ENCODE measurements at places on chromosomes 5 and 9. TPM values are rescaled to one million over a fixed set of nuclear protein-coding genes. Genes with fewer than 3 reads are reported as not detected.

Gene OLFM1
- 11.5 TPM for total RNA-seq

Gene PBX3
- total RNA-seq: 10.1 TPM

Gene DNAJC21
- 29.7 TPM for total RNA-seq

Gene TMC1
- 0.05 TPM for total RNA-seq

Gene BARX1
- total RNA-seq: 10.8 TPM

Gene EQTN
- total RNA-seq: not detected

Gene WDR38
- not detected for total RNA-seq

Gene SIT1
- total RNA-seq: not detected

Gene DND1
- total RNA-seq: 1.4 TPM

Gene IL17B
- total RNA-seq: not detected

Gene ZNF474
- 0.46 TPM for total RNA-seq

Gene SPATA31C1
- not detected for total RNA-seq

Gene STPG3
- not detected for total RNA-seq

Gene C9orf153
- not detected for total RNA-seq

Gene ANKRD20A1
- 0.75 TPM for total RNA-seq

Gene RGMB
- 9.1 TPM for total RNA-seq

Gene HMCN2
- total RNA-seq: 0.09 TPM

Gene NUTM2G
- not detected for total RNA-seq

Gene FCHO2
- total RNA-seq: 13.9 TPM

Gene GABRA1
- not detected for total RNA-seq

Gene SH2D3C
- total RNA-seq: 0.17 TPM

Gene IL7R
- total RNA-seq: 1.0 TPM

Gene SHC3
- 0.38 TPM for total RNA-seq

Gene CHSY3
- 0.04 TPM for total RNA-seq

Gene SLC6A18
- not detected for total RNA-seq

Gene CDX1
- total RNA-seq: not detected

Gene GZMA
- total RNA-seq: not detected

Gene IL3
- total RNA-seq: not detected

Gene SPINK13
- not detected for total RNA-seq

Gene SLC6A19
- not detected for total RNA-seq

Gene SHISAL2B
- not detected for total RNA-seq

Gene MAP1B
- total RNA-seq: 45.2 TPM

Gene PALM2AKAP2
- total RNA-seq: 0.36 TPM

Gene RFESD
- total RNA-seq: 3.3 TPM

Gene SUSD3
- total RNA-seq: 0.79 TPM

Gene SLC12A2
- 12.0 TPM for total RNA-seq

Gene MGAT1
- 84.3 TPM for total RNA-seq

Gene IFNA10
- not detected for total RNA-seq

Gene EIF4E1B
- not detected for total RNA-seq

Gene JAKMIP2
- total RNA-seq: not detected

Gene ORM2
- not detected for total RNA-seq

Gene CCDC152
- total RNA-seq: not detected

Gene KIF4B
- 0.04 TPM for total RNA-seq

Data from A549 treated with DMSO at 1 μM for 4 hours (cell line).